B cell (primary cell): ENCODE measurements at places on chromosomes 13 and 19. TPM values are rescaled to one million over a fixed set of nuclear protein-coding genes. Genes with fewer than 3 reads are reported as not detected.

DNA sequence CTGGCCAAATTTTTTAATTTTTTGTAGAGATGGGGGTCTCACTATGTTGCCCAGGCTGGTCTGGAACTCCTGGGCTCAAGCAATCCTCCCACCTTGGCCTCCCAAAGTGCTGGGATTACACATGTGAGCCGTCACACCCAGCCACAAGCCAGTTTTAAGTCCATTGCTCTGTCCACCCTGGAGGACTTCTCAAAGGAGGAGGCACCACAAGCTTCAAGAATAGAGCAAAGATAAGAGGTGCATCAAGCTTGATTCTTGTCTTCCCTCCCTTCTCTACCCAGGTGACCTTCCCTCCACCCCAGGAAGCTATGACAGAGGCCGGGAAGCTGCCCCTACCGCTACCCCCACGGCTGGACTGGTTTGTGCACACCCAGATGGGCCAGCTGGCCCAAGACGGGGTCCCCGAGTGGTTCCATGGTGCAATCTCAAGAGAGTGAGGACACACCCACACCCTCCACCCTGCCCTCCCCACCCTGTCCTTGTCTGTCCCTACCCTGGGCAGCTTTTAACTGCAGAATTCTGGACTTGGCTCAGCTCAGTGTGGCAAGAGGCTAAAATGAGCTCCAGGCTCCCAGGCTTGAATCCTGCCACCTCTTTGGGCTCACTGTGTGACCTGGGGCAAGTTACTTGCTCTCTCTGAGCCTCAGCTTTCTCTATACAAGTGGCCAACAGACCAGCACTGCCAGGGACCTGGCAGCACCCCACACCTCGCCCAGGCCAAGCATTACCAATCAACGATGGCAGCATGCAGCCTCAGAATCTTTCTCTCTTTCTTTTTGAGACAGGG, 5.2 kb downstream of the HSH2D start:
- DNase-seq: no peak
- peak overlapping the region; percentile 75 for H3K27ac ChIP-seq
- H3K4me3 ChIP-seq: no peak overlapping the region
- H3K36me3 ChIP-seq: peaks cover 58% of the 10 kb centered on the region
- no peaks in the 10 kb centered on the region for H3K27me3 ChIP-seq
- peaks cover 90% of the 10 kb centered on the region for H3K4me1 ChIP-seq

DNA sequence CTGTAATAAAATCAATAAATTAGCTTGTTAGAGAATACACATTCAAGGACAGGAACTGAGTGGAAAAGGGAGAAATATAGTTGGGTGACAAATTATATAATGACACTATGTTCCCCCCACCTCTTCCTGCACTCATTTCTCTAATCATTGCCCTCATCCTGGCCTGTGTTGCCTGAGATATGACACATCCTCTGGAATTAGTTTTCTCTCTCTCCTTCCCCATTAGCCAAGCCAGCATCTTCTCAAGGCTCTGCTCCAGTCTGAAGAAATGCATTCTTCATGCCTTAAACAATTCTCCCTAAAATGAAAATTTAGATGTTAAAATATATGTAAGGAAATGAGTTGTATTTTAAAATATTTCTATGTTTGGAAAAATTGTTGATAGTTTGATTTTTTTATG, 280.3 kb downstream of the POU4F1 start:
- DNase-seq: no peak
- no peaks in the 10 kb centered on the region for H3K36me3 ChIP-seq
- H3K27me3 ChIP-seq: no peaks in the 10 kb centered on the region

- no peak overlapping the region for H3K27ac ChIP-seq
- peaks cover 24% of the 10 kb centered on the region for H3K4me1 ChIP-seq
- no peak for DNase-seq
Observed at GRCh38 chr13:113491982-113492381, 1.5 kb upstream of the DCUN1D2 start.

Gene ZNF665
- total RNA-seq: 16.3 and 18.1 TPM in 2 replicates

Gene ZNF296
- 29.8 and 30.2 TPM in 2 replicates for total RNA-seq

Gene KLF1
- not detected in 2 replicates for total RNA-seq

Gene ZNF534
- total RNA-seq: 0.44 TPM in 1 of 2 replicates, not detected in the other
